Myocyte (in vitro differentiated cells): ENCODE measurements at places on chromosomes 7 and 10. TPM values are rescaled to one million over a fixed set of nuclear protein-coding genes. Genes with fewer than 3 reads are reported as not detected.

- DNase-seq, result no peak
These were observed 24.1 kb upstream of the JMJD1C start for GRCh38 chr10:63489838-63490237.

DNA sequence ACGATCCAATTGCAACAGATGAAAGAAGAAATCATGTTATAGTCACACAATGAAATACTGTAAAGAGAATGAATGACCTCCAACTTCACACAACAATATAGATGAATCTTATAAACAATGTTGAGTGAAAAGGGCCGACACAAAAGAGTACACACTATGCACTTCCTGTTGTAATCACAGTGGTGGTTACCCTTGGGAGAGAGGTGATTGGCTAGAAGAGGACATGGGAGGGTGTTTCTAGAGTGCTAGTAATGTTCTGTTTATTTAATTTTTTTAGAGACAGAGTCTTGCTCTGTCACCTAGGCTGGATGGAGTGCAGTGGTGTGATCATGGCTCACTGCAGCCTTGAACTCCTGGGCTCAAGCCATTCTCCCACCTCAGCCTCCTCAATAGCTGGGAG lies 82.5 kb downstream of the NDUFB2 start:
- DNase-seq, result no peak

- DNase-seq, result no peak
These were observed 42.2 kb upstream of the HSPB1 start for GRCh38 chr7:76260171-76260703.

The GJC3 gene
- total RNA-seq, result not detected in 2 replicates

The MMD2 gene
- total RNA-seq, result not detected in 2 replicates

The MEOX2 gene
- 2.1 and 2.3 TPM in 2 replicates for total RNA-seq

DNA sequence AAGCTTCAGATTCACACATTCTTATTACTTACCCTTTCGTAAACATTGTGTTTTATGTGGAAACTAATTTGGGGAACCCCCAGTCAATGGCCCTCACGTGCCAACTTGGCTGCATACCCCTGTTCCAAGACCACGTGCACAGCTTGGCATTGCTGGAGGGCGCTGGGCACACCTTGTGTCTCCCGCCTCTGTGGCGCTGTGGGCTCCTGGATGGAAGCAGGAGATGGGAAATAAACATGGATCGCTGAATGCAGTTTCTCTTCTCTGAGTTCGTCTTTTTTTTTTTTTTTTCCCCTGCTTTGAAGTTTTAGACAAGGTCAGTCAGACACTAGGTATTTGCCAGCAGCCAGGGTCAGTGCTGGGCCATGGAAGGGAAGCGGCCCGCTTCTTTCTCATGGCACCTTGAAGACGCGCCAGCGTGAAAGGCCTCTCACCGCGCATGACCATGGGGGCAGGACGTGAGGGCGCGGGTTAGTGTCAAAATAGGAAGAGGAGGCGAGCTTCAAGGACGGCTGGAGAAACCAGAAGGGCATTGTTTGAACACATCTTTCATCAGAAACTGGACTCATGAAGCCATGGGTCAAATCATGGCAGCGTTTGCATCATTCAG lies 27.3 kb downstream of the BNIP3 start:
- no peak for DNase-seq

- no peak for DNase-seq
These were observed 114.1 kb downstream of the BMS1 start for GRCh38 chr10:42896735-42897134.

- DNase-seq, result peak; percentile 6
These were observed 79.1 kb downstream of the VTI1A start for GRCh38 chr10:112526139-112526538.

DNA sequence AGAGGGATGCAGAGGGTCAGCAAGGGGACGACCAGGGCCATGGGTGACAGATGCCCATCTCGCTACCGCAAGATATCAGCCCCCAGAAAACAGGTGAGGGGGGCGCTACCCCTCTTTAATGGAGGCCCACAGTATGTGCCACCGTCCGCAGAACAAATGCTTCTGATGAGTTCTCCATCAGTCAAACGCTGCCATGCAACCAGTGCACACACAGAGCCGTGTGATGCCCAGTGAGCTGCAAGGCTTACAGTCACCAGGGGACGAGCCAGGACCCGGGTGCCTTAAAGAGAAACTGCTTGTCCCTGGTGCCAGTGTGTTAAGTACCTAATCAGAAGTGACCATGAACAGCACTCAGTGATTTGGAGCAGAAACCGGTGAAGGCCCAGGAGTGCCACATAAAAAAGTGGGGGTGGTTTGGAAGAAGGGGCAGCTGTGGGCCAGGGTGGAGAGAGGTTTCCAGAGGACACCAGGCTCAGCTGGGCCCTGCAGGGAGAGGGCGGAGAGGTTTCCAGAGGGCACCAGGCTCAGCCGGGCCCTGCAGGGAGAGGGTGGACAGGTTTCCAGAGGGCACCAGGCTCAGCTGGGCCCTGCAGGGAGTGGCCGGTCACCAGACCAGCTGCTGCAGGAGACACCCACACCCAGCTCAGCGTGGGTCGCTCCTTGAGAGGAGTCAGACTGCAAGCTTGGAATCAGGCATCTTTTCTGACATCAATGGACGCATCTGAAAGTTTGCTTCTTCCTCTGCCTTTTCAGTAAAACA lies 50.9 kb downstream of the TCERG1L start:
- DNase-seq, result no peak

DNA sequence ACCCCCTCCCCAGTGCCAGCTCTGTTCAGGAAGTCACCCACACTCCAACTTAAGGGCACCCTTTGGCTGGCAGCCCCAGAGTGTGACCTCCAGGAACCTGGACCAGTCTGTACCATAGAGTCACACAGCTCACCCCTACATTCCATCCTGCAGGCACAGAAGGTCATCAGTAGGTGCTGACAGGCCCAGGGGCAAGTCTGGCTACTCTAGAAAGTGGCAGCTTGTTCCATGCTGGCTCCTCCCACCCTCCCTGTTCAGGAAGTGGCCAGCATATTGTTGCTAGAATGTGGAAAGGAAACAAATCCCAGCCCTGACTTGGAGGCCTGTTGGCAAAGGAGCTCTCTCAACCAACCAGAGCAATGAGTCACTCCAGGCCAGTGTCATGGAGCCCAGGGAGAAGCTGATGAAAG lies 3.2 kb upstream of the NCOA4 start:
- DNase-seq, result peak; percentile 34

GRCh38 chr10:132942101-132943057 lies at the start of gene CFAP46:
Gene CFAP46, minus strand, starts transcription at chr10:132942570. Its CDS starts 86 bp downstream, at chr10:132942484.
- no peak for DNase-seq
